Cardiac atrium fibroblast (primary cell): ENCODE measurements at places on chromosomes 7 and 10. TPM values are rescaled to one million over a fixed set of nuclear protein-coding genes. Genes with fewer than 3 reads are reported as not detected.

Gene GATA3
- total RNA-seq = 5.7 TPM in 1 of 2 replicates, not detected in the other

Gene RAMP3
- total RNA-seq = not detected in 2 replicates

Gene AASS
- 8.6 and 9.2 TPM in 2 replicates for total RNA-seq

Gene NXPH1
- not detected in 2 replicates for total RNA-seq

Gene EGR2
- total RNA-seq = 4.9 and 9.4 TPM in 2 replicates

Gene SPAG6
- total RNA-seq = not detected in 2 replicates

Gene ALDH18A1
- 99.8 and 121 TPM in 2 replicates for total RNA-seq

Gene GOLGA7B
- total RNA-seq = not detected in 2 replicates

Gene PAX4
- total RNA-seq = not detected in 2 replicates

Gene ADGRA1
- not detected in 2 replicates for total RNA-seq

Gene HOXA7
- not detected in 2 replicates for total RNA-seq

Gene CRHR2
- not detected in 2 replicates for total RNA-seq

Gene NEBL
- 3.2 and 8.3 TPM in 2 replicates for total RNA-seq

Gene CYP2C19
- total RNA-seq = not detected in 2 replicates

Gene XRCC2
- total RNA-seq = 0.81 and 1.3 TPM in 2 replicates

Gene PLXDC2
- total RNA-seq = 2.8 and 2.9 TPM in 2 replicates

Gene PLOD3
- 107 and 134 TPM in 2 replicates for total RNA-seq

Gene XPNPEP1
- total RNA-seq = 87.8 and 97.7 TPM in 2 replicates

Gene UNCX
- total RNA-seq = not detected in 2 replicates

Gene CALML5
- not detected in 2 replicates for total RNA-seq

Gene AKR1D1
- not detected in 2 replicates for total RNA-seq

Gene BHLHA15
- 1.8 TPM in 1 of 2 replicates, not detected in the other for total RNA-seq
